ENCODE measurements at places on chromosomes 2 and 18.

DNA sequence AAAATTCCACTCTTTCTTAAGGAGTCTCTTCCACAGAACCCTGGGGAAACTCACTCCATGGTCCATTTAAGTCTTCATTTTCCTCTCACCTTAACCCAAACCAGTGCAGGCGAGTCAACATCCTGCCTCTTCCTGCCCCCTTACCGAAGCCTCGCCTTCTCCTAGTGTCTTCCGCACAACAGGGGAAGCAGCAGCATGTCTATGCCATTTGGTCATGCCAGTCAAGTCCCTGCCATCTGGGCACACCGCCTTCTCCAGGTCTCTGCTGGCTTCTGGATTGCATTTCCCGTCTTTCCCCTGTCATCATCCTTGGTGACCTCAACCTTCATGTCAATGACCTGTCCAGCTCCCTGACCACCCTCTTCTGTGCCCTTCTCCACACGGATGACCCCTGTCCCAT, 77.3 kb upstream of the FZD7 start:
- no peak for DNase-seq

- no peak for DNase-seq
Measured at GRCh38 chr2:46179037-46179621, 118.1 kb upstream of the EPAS1 start.

GRCh38 chr2:98086491-98087446, at the start of gene VWA3B:
TSS of gene VWA3B (plus strand) at chr2:98087167. CDS start at chr2:98093093, 5,926 bp downstream.
- DNase-seq: no peak

GRCh38 chr2:6535572-6535971, 330.1 kb downstream of the CMPK2 start:
- DNase-seq: no peak

Measured in kidney glomerular epithelial cell (primary cell).